Tongue (tissue), 3 donors: ENCODE measurements at places on chromosomes 13 and 19. TPM values are rescaled to one million over a fixed set of nuclear protein-coding genes. Genes with fewer than 3 reads are reported as not detected.
A peak's percentile ranks its signal among the peaks of the same experiment; 100 is the strongest.

Gene EBI3
- total RNA-seq = not detected

DNA sequence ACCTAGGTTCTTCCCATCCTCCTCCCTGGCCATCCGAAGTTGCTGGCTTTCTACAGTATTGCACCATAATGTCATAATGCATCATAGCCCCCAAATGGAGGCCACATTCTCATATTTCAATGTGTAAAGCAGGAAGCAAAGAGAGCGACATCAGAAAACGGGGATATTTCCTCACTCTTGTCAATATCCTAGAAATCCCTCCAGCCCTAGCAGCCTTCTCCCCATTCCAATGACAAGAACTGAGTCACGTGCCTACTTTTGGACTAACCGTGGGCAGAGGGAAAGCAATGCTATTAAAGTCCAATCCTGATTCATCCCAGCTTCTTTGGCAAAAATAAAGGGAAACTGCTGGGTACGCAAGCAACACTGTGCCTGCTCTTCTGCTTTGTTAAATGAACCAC lies 4.3 kb upstream of the RAP2A start:
- peak; percentile 40 for DNase-seq

Gene SMAD9
- total RNA-seq = 19.5 TPM

DNA sequence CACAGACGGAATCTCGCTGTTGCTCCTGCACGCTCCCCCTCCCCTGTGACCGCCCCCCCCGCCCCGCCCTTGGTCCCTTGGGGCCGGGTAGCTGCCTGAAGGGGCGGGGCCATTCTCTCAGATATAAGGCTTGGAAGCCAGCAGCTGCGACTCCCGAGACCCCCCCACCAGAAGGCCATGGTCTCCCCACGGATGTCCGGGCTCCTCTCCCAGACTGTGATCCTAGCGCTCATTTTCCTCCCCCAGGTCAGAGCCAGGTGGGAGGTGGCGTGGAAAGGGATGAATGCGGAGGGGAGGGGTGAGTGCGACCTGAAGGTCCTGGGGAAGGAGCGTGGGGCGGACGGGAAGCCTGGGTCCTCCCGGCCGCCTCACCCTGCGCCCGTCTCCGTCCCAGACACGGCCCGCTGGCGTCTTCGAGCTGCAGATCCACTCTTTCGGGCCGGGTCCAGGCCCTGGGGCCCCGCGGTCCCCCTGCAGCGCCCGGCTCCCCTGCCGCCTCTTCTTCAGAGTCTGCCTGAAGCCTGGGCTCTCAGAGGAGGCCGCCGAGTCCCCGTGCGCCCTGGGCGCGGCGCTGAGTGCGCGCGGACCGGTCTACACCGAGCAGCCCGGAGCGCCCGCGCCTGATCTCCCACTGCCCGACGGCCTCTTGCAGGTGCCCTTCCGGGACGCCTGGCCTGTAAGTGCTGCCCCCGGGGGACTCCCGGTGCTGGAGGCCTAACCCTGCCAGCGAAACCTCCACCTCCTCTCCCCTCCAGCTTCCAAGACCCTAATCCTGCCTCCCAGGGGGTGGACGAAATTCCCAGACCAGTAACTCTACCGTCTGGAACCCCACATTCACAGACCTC lies at the start of gene DLL3:
TSS of gene DLL3 (plus strand) at position 150 of the 845 bp plus-strand sequence. CDS start at position 178, 28 bp downstream.
- no peak for DNase-seq

DNA sequence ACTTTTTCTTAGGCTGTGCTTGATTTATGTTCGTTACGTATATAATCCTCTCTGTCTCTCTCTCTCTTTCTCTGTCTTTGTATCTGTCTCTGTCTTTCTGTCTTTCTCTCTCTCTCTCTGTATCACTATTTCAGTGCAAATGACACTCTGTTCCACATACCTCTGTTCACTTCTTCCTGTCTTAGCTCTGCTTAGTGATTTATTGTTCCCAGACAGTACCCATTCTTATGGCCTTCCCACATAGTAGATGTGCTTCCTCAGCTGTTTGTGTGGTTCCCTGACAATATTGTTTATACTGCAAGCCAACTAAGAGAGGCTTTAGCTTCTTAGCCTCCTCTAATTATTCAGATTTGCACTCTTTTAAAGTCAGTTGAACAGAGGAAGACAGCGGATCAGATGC lies 1244.2 kb downstream of the DIAPH3 start:
- no peak for DNase-seq

Gene GRIN2D
- 0.41 TPM for total RNA-seq

Gene GZMM
- not detected for total RNA-seq

GRCh38 chr19:13841086-13841961 lies 35.6 kb upstream of the NANOS3 start:
- peak; percentile 67 for DNase-seq

Gene SLITRK5
- 7.3 TPM for total RNA-seq

DNA sequence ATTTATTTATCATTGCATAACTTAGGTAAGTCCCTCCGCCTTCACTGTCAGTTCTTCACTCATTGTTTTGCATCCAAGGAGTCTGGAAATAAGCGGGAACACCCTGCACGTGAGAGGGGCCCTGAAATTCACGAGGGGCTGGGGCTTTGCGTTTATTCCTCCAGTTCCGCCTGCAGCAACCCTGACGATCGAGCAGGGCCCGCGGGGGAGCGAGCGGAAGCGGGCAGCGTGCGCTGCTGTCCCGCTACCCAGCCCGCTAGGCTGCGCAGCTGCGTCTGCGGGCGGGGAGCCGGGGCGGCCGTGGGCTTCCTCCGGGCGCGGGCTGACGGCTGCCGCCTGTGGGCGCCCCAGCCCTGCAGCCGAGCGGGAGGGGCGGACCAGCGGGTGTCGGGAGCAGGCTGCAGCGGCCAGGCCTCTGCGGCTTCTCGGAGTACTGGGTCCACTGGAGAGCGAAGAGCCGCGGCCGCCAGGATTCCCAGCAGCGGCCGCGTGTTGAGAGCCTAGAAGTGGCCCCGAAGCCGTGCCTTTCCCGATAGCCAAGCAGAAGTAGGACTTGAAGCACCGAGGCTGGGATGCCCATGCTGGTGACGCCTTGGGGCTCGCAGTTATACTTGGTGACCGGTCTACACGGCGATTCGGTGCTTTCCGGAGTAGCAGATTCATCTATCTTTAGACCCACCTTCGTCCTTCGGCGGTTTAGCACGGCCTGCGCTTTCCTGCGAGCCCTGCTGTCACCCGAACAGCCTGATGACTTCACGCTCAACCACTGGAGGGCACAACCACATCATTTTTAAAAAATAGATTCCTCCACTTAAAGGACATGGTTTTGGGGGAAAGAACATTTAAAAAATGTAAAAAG lies 32.9 kb upstream of the SACS start:
- DNase-seq = peak; percentile 92

DNA sequence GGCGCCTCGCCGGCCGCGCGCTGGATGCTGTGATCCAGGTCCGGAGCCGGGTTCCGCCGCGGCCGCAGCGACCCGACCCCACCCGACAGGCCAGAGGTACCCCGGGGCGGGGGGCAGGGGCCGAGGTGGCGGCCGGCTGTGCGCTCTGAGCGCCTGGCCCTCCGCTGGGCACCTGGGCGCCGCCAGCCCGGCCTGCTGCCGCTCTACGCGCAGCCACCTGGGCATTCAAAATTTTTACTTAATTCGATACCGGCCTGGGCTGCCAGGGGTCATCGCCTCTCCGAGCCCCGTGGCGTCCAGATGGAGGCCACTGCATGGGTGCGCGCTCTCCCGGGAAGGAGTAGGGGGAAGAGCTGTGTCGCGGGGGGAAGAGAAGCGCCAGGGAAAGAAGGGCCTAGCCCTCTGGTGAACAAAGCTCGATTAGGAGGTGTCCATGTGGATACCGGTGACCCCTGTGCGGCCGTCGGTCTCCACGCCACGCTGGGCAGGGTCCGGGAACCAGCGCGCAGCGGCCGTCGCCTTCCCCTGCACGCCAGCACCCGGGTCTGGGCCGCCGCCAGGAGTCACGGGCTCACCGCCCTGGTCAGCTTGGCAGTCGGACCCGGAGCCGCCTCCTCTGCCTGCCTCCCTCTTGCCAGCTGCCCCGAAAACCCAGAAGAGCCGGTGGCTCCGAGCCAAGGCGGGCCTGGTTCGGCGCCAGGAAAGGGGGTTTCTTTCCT lies 666 bp downstream of the BIVM start:
- DNase-seq = no peak

- no peak for DNase-seq
Measured at GRCh38 chr13:101451641-101452040, 834 bp upstream of the ITGBL1 start.

- DNase-seq = no peak
Measured at GRCh38 chr13:48625413-48626076, 28.2 kb upstream of the CYSLTR2 start.
